ENCODE measurements at places on chromosomes 6 and 20.
A peak's percentile ranks its signal among the peaks of the same experiment; 100 is the strongest.

DNA sequence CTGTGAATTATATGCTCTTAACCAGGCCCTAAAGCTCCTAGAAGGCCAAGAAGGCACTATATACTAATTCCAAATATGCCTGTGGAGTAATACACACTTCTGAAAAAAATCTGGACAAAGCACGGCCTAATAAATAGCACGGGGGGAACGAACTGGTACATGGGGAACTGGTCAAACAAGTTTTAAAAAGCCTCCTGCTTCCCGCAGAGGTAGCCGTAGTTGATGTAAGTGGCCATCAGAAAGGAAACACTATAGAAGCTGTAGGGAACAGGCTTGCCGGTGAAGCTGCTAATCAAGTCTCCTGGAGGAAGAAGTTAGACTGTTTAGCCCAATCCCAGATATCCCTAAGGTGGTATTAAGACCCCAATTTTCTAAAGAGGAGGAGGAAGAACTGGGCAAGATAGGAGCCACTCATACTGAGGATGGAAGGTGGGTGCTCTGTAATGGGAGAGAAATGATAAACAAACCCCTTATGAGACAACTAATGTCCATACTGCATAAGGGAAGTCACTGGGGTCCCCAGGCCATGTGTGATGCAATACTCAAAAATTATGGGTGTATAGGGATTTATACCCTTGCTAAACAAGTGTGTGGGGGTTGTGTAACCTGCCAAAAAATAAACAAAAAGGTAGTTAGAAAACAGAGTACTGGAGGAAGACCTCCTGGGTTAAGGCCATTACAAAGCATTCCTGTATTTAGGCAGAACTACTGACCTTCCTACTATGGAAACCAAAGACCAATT is 27.1 kb upstream of the ZNF318 start:
- no peak for DNase-seq

DNA sequence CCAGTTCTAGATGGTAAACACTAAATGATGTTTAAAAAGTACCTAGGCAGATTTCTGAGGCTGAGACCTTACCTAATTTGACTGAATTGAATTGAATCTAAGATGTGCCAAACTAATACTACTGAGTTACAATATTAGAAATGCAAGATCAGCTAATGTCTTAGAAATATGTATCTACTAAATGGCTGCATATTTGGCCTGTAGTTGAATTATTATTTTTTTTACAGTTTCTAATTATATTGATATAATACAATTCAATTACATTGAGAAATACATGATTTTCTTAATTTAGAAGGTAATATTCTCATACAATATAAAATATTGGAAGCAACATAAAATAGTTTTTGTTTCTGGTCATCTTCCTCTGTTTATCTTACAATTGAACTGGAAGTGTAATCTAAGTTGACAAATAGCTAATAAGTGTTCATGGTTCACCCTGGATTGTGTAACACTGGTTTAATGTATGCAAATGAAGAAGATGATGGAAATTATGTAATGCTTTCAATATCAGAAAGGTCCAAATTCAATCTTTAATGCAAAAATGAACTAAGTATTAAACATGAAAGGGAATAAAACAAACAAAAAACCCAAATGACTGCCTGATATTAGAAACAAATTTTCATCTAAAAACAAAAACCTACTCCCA is 2.9 kb downstream of the MAP3K7 start:
- DNase-seq: no peak

- DNase-seq: peak; percentile 40
These were observed 3.1 kb downstream of the MMP9 start for GRCh38 chr20:46011631-46012482.

GRCh38 chr20:9301129-9302090 is 213.0 kb upstream of the LAMP5 start:
- no peak for DNase-seq

GRCh38 chr20:51026269-51026668 is 3.4 kb upstream of the KCNG1 start:
- DNase-seq: no peak

GRCh38 chr6:141848029-141848890 is 284.5 kb upstream of the GJE1 start:
- peak; percentile 62 for DNase-seq

GRCh38 chr6:34148631-34149451 is 3.0 kb upstream of the GRM4 start:
- no peak for DNase-seq

GRCh38 chr6:19269341-19269898 is 567.8 kb upstream of the ID4 start:
- DNase-seq: no peak

GRCh38 chr6:127864701-127865100 is 36.2 kb downstream of the THEMIS start:
- no peak for DNase-seq

GRCh38 chr6:24848461-24848860 is 49.7 kb upstream of the ARMH2 start:
- DNase-seq: no peak

- DNase-seq: no peak
These were observed 307.5 kb downstream of the EYS start for GRCh38 chr6:65399355-65400084.

GRCh38 chr20:57075603-57076002 is 190.8 kb downstream of the BMP7 start:
- DNase-seq: no peak

DNA sequence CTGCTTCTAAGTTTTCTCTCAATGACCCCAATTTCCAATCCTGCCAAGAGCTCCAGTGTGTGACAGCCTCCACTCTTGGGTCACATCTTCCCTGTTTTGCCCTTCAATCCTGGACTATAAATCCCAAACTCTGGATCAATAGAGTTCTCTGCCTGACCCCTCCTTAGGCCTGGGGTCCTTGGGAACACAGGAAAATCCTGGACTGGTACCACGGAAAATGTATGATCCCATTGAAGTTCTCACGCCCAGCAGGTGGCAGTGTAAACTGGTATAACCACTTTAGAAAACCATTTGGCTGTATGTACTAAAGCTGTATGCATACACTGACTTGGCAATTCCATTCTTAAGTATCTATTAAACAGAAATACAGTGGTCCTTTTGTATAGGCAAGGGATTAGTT is 98.0 kb downstream of the SNAP25 start:
- DNase-seq: peak; percentile 5

- no peak for DNase-seq
These were observed 95.5 kb downstream of the EYA2 start for GRCh38 chr20:46990017-46990595.

DNA sequence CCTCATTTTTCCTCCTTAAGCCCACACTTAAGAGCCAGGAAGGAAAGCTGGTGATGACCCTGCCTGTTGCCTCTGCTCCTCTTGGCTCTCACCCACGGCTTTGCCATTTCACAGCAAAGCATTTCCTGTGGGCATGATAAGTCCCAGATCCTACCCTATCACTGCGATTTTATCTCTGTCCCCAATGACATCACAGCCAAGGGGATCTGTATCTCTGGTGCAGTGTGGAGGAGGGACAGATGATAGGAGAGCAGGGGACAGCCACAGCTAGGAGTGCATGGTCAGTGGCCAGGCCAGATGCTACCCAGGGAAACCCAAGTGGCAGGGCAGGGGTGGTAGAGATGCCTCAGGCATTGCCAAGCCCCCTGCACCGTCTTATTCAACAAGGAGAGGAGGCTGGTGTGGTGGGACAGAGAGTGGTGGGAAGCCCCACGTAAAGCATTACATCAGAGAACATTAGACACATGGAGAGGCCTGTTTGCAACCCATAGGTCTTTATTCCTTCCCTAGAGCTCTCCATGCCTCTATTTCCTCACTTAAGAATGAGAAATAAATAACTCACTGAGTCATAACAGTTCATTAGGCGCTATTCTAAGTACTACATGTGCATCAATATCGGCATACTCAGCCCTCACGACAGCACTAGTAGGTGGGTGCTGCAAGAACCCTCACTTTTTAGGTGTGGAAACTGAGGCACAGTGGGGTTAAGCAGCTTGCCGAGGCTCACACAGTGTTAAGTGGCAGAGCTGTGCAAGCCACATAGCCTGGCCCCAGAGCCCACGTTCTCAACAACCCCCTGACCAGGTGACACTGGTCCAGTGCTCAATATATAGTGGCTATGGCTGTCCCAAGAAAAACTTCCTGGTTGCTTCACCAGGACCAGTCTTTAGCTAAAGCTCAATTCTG is 4.6 kb downstream of the TFEB start:
- DNase-seq: peak; percentile 22

GRCh38 chr20:56839786-56840185 is 210.7 kb downstream of the TFAP2C start:
- no peak for DNase-seq

- no peak for DNase-seq
These were observed 226.2 kb downstream of the TTLL2 start for GRCh38 chr6:167550941-167551627.

DNA sequence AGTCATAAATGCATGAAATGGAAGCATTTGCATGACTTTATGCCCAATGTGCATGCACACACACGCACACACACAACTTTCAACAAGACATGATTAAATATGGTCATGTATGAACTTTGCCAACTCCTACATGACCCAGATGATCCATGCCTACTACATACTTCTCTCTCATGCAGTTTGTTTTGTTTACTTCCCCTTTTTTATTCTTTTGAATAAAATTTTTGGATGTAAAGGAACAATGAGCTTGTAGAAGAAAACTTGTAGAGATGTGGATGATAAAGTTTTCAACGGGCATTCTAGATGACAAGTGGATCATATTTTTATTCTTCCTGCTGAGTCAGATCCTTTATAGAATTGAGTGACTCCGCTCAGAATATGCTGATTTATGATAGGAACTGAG is 50.8 kb upstream of the AIG1 start:
- no peak for DNase-seq

GRCh38 chr6:143549221-143549948 is 37.9 kb upstream of the FUCA2 start:
- no peak for DNase-seq

DNA sequence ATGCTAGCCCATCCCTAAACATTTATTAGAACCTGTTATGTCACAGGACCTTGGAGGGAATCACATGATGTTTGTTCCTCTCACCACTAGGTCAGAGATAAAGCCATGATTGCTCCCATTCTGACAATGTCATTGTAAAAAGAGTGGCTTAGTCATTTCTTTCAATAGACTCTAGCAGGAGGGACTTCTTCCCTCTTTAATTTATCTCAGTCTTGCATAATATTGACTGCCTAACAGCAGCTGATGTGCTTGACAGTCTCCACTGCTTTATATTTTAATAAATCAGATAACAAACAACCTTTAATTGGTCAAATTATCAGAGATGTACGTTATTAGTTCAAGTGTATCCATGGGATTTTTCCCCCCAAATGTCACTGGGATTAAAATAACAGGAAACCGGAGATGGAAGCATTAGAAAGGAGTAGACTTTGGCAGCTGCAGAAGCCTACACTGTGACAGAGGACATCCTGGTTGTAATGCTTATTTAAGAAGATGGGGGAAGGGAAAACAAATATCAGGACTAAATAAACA is 39.6 kb downstream of the LAMA4 start:
- no peak for DNase-seq
